ENCODE measurements at places on chromosomes 6 and 20.

GRCh38 chr6:157045831-157046454, 268.8 kb downstream of the ARID1B start:
- DNase-seq: no peak

- DNase-seq: no peak
Observed at GRCh38 chr6:31479933-31480535, 17.9 kb upstream of the MICB start.

GRCh38 chr20:37315452-37316110, 26.1 kb downstream of the MANBAL start:
- no peak for DNase-seq

- no peak for DNase-seq
Observed at GRCh38 chr6:110270165-110270564, 88.0 kb downstream of the METTL24 start.

DNA sequence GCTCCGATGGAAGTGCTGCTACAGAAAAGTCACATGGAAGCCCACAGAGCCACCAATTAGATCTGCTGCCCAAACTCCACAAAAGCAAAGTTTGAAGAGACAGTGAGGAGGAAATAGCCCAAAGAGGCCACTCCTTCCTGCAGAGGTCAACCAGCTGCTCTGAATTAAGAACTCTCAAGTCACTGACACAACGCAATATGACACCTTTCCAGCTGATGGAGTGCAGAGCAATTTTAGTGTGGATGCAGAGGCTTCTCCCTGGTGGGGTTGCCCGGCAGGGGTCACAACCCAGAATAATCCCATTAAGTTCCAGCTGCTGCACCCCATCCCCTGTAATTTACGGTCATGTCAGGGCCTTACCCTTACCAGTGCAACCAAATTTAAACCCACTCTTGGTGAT, 361.9 kb upstream of the JARID2 start:
- DNase-seq: no peak

- DNase-seq: no peak
Observed at GRCh38 chr20:51563486-51564332, 21.2 kb upstream of the NFATC2 start.

DNA sequence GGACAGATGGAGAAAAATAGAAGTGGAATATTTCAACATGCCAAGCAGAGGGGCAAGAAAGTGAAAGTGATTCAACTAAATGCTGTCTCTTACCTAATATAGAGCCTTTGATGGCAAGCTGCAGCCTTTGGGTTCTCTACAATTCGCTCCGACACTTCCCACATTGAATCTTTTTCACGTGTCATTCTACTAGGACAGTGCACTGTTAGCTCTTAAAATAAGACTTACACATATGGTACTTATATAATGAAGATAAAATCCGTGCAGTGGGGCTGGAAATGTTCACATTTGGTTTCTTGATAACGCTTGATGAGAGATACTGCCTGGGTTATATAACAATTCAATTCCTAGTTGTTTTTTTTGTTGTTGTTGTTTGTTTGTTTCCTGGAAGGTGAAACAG, 502.4 kb downstream of the LMBRD1 start:
- no peak for DNase-seq

GRCh38 chr6:47267301-47267700, 42.4 kb downstream of the TNFRSF21 start:
- no peak for DNase-seq

GRCh38 chr6:149150801-149151398, 166.6 kb upstream of the TAB2 start:
- DNase-seq: no peak

DNA sequence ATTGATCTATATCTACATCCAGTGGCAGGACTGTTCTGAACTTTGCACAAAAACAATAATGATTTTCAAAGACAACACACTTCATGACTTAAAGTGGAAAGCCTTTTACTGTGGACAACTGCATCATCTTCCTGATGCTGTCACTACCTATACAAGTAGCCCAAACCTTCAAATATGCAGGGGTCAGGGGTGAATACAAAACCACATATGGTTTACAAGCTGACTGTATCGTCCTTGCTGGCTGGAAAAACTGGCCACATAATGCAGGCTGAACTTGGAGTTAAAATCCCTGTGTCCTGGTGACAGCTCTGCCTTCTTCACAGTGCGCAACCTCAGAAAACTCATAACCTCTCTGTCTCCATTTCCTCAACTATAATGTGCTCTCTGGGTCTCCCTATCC, 128.9 kb downstream of the GMDS start:
- no peak for DNase-seq

DNA sequence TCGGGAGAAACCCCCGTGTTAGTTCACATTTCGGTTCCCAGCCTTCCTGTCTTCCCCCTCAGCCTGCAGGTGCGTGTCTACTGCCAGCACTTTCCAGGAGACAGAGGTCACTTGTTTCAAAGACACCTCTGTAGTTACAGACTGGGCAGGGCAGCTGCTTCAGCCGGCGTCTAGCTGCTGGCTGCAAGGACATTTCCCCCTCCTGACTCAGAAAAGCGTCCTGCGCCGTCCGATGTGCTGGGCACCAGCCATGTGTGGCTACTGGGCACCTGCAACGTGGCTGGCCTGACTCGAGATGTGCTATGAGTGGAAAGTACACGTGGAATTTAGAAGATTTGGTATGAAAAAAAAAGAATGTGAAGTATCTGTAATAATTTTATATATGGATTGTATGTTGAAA, 37.6 kb downstream of the RRBP1 start:
- DNase-seq: no peak

DNA sequence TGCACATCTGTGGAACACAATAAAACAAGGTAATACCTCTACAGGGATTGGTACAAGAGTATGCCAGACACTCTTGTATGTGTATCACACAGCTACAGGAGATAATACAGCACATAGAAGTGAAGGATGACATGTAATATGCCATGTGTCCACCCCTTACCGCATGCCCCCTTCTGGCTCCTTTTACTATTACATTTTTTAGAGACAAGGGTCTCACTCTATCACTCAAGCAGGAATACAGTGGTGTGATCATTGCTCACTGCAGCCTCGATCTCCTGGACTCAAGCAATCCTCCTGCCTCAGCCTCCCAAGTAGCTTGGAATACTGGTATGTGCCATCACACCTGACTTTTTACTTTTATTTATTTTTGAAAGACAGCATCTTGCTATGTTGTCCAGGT, 4.2 kb upstream of the NCR3 start:
- DNase-seq: no peak

DNA sequence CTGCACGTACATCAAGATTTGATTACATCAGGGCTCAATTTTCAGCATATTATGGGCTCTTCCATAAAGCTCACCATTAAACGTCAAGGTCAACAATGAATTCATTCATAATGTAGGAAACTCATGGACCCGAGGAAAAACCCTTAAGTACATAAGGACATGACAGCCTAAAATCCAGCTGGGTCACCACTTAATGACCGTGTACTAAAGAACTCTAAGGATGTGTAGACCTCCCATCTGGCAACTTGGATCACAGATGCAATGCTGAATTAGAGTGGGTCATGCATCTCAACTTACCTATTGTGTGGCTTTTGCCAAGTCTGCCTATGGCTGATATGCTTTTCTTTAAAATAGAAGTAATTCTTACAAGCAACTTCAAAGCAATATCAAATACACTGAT, 26.7 kb upstream of the DEFB112 start:
- DNase-seq: no peak

DNA sequence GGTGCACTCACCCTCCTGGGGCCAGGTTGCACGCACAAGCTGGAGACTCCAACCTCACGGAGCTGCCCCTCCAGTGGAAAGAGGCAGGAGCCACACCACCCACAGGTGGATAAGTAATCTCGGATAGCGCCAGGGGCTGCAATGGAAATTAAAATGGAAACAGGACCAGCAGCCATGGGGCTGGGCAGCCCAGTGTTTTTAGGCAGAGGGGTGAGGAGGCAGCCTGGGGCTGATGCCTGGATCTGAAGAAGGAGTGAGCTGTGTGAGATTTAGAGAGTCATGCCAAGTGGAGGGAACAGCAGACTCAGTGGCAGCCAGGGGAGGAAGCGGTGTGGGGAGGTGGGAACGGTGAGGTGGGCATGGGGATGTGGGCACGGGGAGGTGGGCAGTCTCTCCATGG, 275.6 kb downstream of the SMOC2 start:
- no peak for DNase-seq

- no peak for DNase-seq
Observed at GRCh38 chr20:21518292-21518991, 4.6 kb upstream of the NKX2-2 start.

GRCh38 chr6:141677598-141678211, 455.0 kb upstream of the GJE1 start:
- DNase-seq: no peak

GRCh38 chr6:2760882-2761842, 4.0 kb upstream of the WRNIP1 start:
- DNase-seq: no peak

- DNase-seq: no peak
Observed at GRCh38 chr20:7094438-7094997, 327.0 kb downstream of the BMP2 start.

- DNase-seq: no peak
Observed at GRCh38 chr6:138085839-138086222, 21.4 kb downstream of the PERP start.

- no peak for DNase-seq
Observed at GRCh38 chr20:62772619-62772989, 23.7 kb upstream of the MRGBP start.

DNA sequence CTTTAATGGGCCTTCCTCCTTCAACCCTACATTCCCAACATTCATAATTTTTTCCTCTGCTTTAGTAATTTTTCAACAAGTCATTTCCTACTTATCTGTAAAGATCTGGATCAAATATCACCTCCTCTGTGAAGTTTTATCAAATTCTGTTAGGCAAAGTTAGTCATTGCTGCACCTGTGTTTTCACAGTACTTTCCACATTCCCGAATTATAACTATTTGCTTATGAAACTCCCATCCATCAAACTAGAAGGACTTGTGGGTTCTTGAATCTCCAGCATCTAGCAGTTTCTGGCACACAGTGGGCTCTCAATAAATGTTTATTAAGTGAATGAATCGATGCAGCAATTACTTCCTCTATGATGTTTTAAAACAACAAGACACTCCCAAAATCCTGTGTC, 257.6 kb downstream of the HDGFL1 start:
- DNase-seq: no peak

GRCh38 chr6:152636609-152637295, 410 bp downstream of the SYNE1 start:
- no peak for DNase-seq

GRCh38 chr6:157684620-157685299, 138.3 kb upstream of the SNX9 start:
- no peak for DNase-seq

- DNase-seq: no peak
Observed at GRCh38 chr6:87925373-87926060, 122.1 kb upstream of the SPACA1 start.

- peak; percentile 10 for DNase-seq
Observed at GRCh38 chr20:44714701-44715498, at the start of gene CCN5. Gene CCN5 (plus strand): TSS chr20:44715369. CDS start chr20:44715391, 22 bp downstream.

DNA sequence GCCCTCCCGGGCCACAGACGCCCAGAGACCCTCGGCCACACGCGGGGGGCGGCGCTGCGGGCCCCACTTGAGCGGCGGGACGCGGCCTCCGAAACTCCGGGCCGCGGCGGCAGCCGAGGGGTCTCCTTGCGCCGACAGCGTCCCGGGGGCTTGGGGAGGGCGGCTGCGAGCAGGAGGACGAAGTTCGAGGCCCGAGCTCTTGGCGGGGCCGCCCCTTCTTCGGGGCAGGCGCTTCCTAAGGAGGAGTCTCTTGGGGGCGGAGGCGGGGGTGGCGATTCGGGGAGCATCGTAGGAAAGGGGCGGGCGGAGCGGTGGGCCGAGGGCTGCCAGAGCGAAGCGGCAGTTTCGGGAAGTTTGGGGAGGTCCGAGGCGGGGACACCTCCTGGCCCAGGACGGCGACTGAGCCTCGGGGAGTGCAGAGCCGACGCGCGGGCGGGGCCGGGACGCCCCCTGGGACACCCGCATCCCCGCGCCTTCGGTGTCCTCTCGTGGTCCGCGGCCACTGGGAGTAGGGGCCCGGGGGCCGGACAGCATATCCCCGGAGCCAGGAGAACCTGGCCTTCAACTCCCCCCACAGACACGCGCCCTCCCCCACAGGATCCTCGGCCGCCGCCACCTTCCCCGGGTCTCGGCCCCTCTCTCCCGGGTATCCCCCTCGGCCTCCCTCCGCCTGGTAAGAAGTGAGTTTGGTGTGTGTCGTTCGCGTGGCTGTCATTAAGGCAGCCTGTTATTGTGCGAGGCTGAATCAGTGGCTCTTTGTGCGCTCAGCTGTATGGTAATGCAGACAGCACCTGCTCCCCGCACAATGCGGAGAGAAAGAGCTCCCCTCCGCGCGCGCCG, 613 bp upstream of the DLL1 start:
- no peak for DNase-seq

- no peak for DNase-seq
Observed at GRCh38 chr6:142728910-142729481, 216.0 kb downstream of the HIVEP2 start.

DNA sequence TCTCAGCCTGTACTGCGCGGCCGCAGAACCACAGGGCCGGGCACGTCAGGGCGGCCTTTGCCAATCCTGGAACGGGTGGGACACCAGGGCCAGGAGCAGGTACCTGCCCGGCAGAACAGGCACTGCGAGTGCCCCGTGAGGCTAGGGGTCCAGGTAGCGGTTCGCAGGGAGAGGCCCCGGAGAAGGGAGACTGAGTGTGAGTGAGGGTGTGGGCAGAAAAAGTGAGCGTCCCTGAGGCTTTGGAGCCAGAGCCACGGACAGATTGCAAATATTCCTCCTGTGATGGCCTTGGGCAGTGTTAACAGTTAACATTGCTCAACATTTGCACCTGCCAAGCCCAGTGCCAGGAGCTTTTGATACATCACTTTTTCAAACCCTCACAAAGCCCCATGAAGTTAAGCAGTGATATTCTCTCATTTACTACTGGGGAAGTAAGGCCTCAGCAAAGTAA, 491 bp downstream of the GNMT start:
- DNase-seq: no peak

GRCh38 chr6:28001751-28002150, 44.7 kb downstream of the OR2B6 start:
- no peak for DNase-seq

DNA sequence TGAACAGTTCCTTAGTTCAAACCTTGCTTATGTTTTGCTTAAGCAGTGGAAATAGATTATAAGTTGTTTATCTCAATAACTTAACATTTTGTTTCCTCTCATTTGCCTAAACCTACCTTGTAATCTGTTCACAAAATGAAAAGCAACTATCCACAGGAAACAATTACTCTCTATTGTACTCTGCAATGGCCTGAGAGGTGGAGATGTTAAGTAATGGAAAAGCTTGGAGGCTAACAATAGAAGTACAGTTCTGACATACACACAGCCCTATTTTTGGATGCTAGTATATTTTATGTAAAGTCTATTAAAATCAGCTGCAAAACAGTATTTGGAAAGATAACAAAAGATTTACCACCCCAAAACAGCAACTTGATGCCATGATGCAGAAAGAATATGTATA, 82.1 kb downstream of the TINAG start:
- DNase-seq: no peak

DNA sequence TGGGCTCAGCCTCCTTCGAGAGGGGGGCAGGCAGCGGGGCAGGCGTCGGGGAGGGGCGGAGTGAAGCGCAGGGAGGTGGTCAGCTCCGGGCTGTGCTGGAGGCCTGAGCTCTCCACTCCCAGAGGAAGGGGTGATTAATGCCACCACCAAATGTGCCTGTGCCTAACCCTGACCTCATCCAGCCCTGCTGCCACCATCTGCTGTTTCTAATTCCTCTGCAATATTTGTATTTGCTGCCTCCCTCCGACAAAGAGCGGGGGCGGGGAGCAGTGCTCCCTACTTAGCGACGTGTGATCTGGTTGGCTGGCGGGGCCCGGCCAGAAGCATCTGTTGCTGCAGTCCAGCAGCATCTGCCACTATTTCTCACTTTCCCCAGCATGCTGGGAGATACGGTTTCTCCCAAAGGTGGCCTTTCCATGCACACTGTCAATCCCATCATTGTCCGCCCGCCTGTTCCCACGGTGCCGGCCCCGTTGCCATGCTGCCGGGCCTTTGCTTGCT, 47.0 kb downstream of the DLL1 start:
- DNase-seq: no peak

Measured in esophagus squamous epithelium (tissue), 5 donors.